Subcutaneous preadipocyte (primary cell): ENCODE measurements at places on chromosomes 4 and X. TPM values are rescaled to one million over a fixed set of nuclear protein-coding genes. Genes with fewer than 3 reads are reported as not detected.

TAF7L gene
- 0.37 and 0.39 TPM in 2 replicates for total RNA-seq

NRK gene
- 0.20 and 0.37 TPM in 2 replicates for total RNA-seq

NUP62CL gene
- total RNA-seq: 0.37 and 0.39 TPM in 2 replicates

PAGE2B gene
- not detected in 2 replicates for total RNA-seq

TRIM61 gene
- total RNA-seq: 1.2 and 1.8 TPM in 2 replicates
